PC-9 (cell line): ENCODE measurements at places on chromosomes 7 and 10. TPM values are rescaled to one million over a fixed set of nuclear protein-coding genes. Genes with fewer than 3 reads are reported as not detected.

DNA sequence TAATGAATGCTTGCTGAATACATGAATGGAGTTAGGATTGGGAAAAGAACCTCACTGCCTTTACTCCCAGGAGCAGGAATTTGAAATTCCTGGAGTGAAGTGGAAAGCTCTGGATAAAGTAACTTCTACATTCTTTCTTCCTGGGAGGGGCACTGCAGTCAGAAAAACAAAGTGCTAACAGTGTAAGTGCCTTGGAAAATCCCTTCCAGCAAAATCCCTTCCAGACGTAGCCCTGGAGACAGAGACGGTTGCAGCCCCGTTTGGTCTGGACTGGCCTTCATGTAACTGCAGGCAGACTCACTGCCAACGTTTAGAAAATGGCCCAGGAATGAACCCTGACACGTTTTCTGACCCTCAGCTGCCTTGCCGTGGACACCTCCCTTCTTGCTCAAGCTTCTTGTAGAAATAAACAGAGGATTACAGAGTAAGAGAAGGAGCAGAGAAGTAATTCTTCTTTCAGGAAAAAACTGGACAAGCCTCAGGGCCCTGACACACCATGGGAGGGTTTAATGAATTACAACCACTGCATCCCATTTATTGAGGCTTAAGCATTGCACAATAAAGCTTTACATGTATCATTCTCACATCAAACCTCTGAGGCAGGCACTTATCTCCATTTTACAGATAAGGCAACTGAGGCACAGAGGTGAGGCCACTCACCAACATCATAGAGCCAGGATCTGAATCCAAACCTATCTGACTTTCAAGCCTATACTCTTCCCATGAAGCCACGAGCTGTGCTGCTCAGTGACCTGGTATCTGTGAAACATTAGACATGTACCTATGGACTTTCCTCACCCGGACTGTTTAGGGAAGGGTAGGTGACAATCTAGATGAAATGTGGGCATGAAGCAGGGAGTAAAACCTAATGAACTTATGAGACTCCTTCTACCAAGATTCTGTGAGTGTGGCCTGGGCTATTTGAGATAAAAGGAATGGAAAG, 7.8 kb downstream of the ITPRIP start:
- H3K4me3 ChIP-seq, result peak overlapping the region; percentile 27; the same call in 1 of the 2 replicates
- H3K36me3 ChIP-seq, result no peaks in the 10 kb centered on the region
- H3K27ac ChIP-seq, result peak overlapping the region; percentile 95

DNA sequence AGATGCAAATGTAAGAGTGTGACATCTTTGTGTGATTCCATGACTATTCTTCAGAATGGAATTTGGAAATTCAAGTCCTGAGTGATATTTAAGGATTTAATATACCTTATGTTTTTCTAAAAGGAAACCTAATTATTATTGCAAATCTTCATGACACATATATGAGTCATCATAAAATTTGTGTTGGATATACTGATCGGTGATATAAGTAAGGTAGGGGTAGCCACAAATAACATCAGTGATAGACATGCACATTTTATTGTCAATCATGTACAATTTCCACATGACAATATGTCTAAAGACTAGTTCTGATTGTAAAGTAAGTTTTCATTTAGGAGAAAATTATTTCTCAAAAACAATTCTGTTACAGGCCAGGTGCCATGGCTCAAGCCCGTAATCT, 59.7 kb upstream of the AGMO start:
- no peak for DNase-seq
- H3K27ac ChIP-seq, result no peak overlapping the region
- H3K4me1 ChIP-seq, result no peaks in the 10 kb centered on the region
- H3K36me3 ChIP-seq, result no peaks in the 10 kb centered on the region

GRCh38 chr10:93993782-93994437, at the start of gene PLCE1:
Gene PLCE1, plus strand, starts transcription at chr10:93993931. Its CDS starts 37,116 bp downstream, at chr10:94031047.
- DNase-seq, result peak; percentile 65
- H3K4me1 ChIP-seq, result peaks cover 56% of the 10 kb centered on the region
- no peaks in the 10 kb centered on the region for H3K36me3 ChIP-seq
- H3K27me3 ChIP-seq, result no peaks in the 10 kb centered on the region

DNA sequence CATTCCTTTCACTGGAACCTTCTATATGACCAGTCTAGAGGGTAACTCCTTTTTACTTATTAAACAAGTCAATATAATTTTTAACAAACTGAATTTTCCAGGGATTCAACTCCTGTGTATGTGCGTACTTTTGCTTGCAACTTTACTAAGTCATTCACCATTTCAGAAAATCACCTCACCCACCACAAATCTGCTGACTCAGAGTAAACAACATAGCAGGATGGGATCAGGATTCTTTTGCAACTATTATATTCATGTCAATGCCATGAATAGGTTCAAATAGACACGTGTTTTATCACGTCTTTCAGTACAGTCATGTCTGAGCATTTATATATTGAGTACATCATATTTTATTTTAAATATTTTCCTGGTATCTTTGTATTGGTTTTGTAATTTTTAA, 14.5 kb downstream of the CTTNBP2 start:
- H3K36me3 ChIP-seq, result no peaks in the 10 kb centered on the region
- no peak for DNase-seq
- H3K27ac ChIP-seq, result no peak overlapping the region
- no peak overlapping the region for H3K4me3 ChIP-seq

DNA sequence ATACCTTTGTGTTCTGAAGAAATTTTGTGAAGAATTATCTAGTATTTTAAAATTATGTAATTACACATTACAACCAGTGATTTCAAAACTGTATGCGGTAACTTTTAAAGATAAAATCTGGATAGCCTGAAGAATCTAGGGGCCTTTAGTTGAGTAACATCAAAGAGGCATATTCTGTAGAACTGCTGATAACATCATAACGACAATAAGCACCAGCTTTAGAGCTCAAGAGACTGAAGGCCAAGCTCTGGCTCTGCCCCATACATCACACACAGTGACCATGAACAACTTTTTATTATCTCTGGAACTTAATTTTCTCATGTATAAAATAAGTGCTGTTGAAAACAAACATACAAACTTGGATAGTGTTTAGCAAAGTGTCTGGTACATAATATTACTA, 121.1 kb upstream of the RHOBTB1 start:
- no peak for DNase-seq
- no peak overlapping the region for H3K27ac ChIP-seq
- H3K4me1 ChIP-seq, result no peaks in the 10 kb centered on the region

Gene TCAF2
- total RNA-seq, result 2.5 and 3.0 TPM in 2 replicates

- no peak for DNase-seq
- no peaks in the 10 kb centered on the region for H3K27me3 ChIP-seq
- H3K27ac ChIP-seq, result peak overlapping the region; percentile 95
Measured at GRCh38 chr10:5449823-5450222, 37.5 kb downstream of the NET1 start.

DNA sequence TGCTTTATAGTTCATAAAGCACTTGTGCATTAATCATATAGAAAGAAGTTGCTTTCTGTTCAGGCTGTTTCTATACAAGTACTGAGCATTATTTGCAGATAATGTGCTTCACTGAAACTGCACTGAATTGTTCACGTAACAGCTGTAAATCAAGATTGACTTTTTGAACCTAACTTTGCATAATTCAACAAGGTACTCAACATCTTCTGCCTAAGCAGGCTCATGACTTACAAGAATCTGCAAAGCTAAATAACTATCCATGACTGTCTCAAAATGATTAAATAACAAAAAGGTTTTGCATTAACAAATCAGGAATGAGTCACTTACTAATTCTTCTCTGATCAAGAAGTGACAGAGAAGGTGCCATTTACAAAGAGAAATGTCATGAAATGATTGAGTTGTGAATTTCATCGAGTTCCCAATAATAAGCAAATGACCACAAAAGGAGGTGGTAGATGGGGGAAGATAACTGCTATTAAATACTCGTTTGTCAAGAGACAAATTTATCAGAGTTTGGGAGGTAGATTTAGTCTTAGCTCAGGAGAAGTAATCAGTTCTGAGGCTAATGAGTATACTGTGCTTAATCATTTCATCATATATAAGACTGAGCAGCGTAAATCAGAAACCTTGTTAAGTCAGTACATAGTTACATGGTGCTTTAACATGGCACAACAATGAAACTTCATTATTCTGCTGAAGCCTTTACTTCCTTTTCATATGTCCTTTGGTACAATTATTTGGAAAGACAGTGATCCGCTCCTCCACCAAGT, 161.3 kb upstream of the LRRN3 start:
- no peaks in the 10 kb centered on the region for H3K27me3 ChIP-seq
- no peaks in the 10 kb centered on the region for H3K4me1 ChIP-seq
- no peak for DNase-seq
- no peak overlapping the region for H3K4me3 ChIP-seq
- H3K27ac ChIP-seq, result no peak overlapping the region

- no peak overlapping the region for H3K4me3 ChIP-seq
- H3K27me3 ChIP-seq, result no peaks in the 10 kb centered on the region
- no peak for DNase-seq
- H3K36me3 ChIP-seq, result no peaks in the 10 kb centered on the region
- H3K4me1 ChIP-seq, result no peaks in the 10 kb centered on the region
- H3K27ac ChIP-seq, result no peak overlapping the region
Measured at GRCh38 chr7:102196028-102196427, 90.6 kb upstream of the SH2B2 start.

Gene MYH16
- 11.7 and 18.0 TPM in 2 replicates for total RNA-seq

DNA sequence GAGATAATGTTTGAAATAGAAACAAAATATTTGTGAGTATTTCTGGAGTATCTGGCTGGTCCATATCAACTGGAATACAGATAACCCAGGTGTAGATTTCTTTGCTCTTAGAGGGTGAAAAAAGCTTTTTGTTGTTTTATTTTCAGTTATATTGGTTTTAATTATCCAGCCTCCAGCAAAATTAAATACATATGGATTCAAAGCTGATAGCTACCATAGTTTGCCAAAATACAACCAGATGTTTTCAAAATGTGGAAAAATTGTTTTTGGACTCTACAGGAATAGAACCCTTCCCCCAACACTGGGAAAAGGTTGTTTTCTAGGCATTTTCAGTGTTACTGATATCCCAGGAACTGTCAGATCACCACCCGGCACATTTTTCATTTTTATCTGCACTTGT, 30.1 kb downstream of the LRRC17 start:
- no peak overlapping the region for H3K27ac ChIP-seq
- H3K4me3 ChIP-seq, result no peak overlapping the region
- no peaks in the 10 kb centered on the region for H3K4me1 ChIP-seq
- no peaks in the 10 kb centered on the region for H3K36me3 ChIP-seq
- DNase-seq, result no peak

Gene IL6
- total RNA-seq, result 1.4 and 1.7 TPM in 2 replicates

Gene PLA2G12B
- not detected in 2 replicates for total RNA-seq

Gene LRIT2
- not detected in 2 replicates for total RNA-seq

- peak overlapping the region; percentile 69 for H3K4me3 ChIP-seq
- no peaks in the 10 kb centered on the region for H3K36me3 ChIP-seq
- peaks cover 14% of the 10 kb centered on the region for H3K4me1 ChIP-seq
- H3K27me3 ChIP-seq, result no peaks in the 10 kb centered on the region
- peak overlapping the region; percentile 35 for H3K27ac ChIP-seq
Measured at GRCh38 chr7:1028775-1029636, 15.3 kb upstream of the GPR146 start.

Gene CYP3A4
- not detected in 2 replicates for total RNA-seq

Gene GFRA1
- 0.05 and 0.11 TPM in 2 replicates for total RNA-seq

DNA sequence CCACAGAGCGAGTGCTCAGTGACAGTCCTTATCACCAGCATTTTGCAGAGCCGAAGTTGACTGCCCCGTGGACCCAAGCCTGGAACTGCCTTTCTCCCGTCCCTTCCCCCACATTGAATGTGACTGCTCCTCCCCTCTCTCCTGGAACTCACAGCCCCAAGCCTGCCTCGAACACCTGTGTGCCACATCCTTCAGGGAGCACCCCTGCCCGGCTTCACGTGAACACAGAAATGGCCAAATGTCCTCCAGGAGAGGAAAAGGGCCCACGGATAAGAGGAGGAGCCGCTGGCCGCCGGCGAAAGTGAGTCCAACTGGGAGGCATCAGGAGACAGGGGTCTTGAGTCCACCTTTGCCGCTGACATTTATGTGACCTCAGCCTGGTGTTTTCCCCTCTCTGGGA, 16.2 kb downstream of the STX1A start:
- no peak overlapping the region for H3K27ac ChIP-seq
- DNase-seq, result no peak
- H3K27me3 ChIP-seq, result no peaks in the 10 kb centered on the region
- H3K4me3 ChIP-seq, result no peak overlapping the region
- H3K36me3 ChIP-seq, result peaks cover 23% of the 10 kb centered on the region; the same call in 1 of the 2 replicates

DNA sequence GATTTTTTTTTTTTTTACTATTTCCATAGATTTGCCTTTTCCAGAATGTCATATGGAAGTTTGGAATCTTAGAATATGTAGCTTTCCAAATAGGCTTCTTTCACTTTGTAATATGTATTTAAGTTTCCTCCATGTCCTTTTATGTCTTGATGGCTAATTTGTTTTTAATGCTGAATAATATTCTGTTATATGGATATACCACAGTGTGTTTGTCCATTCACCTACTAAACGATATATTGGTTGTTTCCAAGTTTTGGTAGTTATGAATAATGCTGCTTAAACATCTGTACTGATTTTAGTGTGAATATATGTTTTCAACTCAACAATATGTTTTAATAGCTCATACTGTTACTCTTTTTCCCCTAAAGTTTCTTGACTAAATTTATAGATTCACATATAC, 669.8 kb upstream of the PCDH15 start:
- H3K27me3 ChIP-seq, result no peaks in the 10 kb centered on the region
- no peaks in the 10 kb centered on the region for H3K4me1 ChIP-seq
- DNase-seq, result no peak
- no peaks in the 10 kb centered on the region for H3K36me3 ChIP-seq

GRCh38 chr10:18685555-18685954, 26.3 kb downstream of the ARL5B start:
- H3K27ac ChIP-seq, result no peak overlapping the region
- no peaks in the 10 kb centered on the region for H3K4me1 ChIP-seq
- no peak for DNase-seq

Gene LIPM
- not detected in 2 replicates for total RNA-seq

Gene ABCC2
- total RNA-seq, result 132 and 174 TPM in 2 replicates

DNA sequence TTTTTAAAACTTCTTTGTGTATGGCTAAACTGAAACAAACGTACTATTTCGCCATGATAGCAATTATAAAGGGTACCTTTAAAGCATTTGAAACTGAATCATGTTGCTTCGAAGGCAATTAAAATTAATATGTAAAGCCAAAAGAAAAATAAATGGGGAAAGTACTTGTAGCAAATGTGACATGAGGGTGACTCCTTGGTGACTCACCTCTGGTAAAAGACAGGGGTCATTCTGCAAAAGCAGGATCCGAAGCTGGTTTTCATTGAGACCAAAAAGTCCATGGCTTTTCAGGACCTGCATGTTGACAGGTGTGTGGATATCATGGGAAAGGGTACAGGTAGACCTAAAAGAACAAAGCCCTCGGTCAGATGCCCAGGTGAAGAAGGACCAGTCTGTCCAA, 1.5 kb downstream of the ZC3HAV1L start:
- H3K4me1 ChIP-seq, result peaks cover 15% of the 10 kb centered on the region
- H3K27ac ChIP-seq, result peak overlapping the region; percentile 4; the same call in 1 of the 2 replicates
- peak overlapping the region; percentile 95 for H3K4me3 ChIP-seq
